ENCODE measurements at places on chromosomes 7 and 10.
A peak's percentile ranks its signal among the peaks of the same experiment; 100 is the strongest.

DNA sequence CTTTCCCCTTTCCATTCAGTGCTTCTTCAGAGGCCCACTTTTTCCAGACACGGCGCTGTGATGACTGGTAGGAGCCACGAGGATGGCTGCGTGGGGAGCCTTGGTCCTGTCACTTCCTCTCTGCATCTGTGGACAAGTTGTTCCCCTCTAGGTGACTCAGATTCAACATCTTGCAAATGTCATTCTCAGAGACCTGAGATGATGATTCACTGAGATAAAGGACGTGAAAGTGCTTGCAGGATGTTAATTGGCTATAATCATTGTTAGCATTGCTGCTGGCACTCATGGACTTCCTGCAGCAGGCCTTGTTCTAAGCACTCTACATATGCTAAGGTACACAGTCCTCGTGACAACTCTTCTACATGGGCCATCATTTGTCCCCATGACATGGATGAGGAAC, 489.8 kb upstream of the ZMIZ1 start:
- DNase-seq: no peak

GRCh38 chr7:69690329-69690728, 92.1 kb downstream of the AUTS2 start:
- DNase-seq: no peak

DNA sequence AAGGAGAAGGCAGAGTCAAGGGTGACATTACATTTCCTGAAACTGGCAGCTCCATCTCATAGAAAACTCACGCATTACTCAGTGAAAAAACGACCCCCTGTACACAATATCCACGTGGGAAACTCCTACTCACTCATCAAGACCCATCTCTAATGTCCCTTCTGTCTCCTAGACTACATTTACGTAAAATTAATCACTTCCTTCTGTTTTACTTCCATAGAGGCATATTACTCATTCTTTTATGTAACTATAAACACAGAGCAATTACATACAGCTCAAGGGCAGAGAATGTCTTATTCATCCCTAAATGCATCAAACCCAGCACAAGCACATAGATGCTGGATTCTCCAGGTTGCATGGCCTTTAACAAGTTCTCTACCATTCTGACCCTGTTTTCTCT, 281.8 kb downstream of the KCNMA1 start:
- no peak for DNase-seq

DNA sequence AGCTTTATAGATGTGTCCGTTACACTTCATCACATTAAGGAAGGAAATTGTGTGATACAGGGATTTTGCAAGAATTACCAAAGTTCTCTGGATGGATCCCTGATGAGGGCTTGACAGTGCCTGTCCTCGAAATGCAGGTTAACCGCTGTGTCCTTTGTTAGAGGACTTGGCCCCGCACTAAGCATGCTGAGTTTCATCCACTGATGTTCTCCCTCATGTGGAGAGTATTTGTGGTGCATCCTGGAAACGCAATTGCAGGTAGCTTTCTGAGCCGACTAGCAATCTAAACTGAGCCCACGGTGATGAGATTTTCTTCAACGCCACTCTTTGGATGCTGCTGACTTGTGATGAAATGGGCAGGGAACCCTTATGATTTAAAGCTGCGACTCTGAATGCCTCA, 71.9 kb upstream of the STK17A start:
- no peak for DNase-seq

DNA sequence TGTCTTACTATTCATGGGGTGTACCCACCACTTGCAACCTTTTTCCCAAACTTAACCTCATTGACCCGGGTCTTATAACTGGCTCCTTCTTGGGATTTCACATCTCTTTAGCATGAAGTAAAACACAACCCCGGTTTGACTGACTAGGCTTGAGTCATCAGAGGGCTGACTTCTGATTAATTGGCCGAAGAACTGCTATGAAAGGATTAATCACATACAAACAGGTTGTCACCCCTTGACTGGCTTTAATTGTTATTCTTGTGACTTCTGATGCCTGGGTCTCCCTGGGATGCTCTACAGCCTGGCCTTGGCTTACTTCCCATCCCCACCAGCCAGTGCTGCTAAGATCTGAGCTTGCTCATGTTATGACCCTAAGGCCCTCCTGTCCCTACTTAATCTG, 8.8 kb upstream of the CRPPA start:
- DNase-seq: no peak

- no peak for DNase-seq
Measured at GRCh38 chr7:1811850-1812508, 141.9 kb downstream of the ELFN1 start.

- DNase-seq: no peak
Measured at GRCh38 chr10:116403740-116404250, 23.9 kb upstream of the PNLIPRP3 start.

DNA sequence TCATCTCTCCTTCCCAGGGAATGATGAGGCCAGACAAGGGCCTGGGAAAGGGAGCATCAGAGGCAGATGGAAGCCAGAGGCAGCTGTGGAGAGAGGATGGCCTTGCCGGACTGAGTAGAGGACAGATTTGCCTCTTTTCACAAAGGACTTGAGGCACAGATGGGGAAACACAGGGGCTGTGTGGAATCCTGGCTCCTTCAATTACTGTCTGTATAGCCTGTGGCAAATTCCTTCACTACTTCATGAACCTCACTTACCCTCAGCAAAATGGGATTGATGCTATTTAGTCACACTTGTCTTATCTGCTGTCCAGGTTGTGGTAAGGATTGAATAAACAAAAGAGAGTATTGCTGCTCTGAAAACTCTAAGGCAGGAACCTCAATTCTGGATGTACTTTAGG, 40.3 kb downstream of the SLC25A28 start:
- no peak for DNase-seq

DNA sequence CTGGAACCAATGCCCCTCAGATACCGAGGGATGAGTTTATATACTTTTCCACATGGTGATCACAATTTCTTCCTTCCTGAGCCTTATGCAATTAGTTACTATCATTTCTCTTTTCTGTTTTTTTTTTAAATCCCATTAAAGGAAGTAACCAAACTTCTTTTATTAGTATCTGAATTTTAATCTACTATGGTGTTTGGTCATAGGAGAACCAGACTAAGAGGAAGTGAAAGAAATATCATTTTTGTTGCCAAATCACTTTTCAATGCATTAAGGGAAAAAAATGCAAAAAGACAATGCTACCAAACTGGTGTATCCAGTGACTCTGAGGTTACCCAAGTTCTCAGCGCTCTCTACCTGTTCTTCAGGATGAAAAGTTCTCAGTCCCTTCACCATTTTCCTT, 167.7 kb downstream of the NXPH1 start:
- no peak for DNase-seq

GRCh38 chr7:144102041-144102440, 7.3 kb upstream of the OR2A2 start:
- DNase-seq: no peak

- DNase-seq: no peak
Measured at GRCh38 chr10:94344522-94345122, 18.1 kb downstream of the NOC3L start.

- peak; percentile 59 for DNase-seq
Measured at GRCh38 chr10:28677888-28678686, 766 bp downstream of the BAMBI start.

DNA sequence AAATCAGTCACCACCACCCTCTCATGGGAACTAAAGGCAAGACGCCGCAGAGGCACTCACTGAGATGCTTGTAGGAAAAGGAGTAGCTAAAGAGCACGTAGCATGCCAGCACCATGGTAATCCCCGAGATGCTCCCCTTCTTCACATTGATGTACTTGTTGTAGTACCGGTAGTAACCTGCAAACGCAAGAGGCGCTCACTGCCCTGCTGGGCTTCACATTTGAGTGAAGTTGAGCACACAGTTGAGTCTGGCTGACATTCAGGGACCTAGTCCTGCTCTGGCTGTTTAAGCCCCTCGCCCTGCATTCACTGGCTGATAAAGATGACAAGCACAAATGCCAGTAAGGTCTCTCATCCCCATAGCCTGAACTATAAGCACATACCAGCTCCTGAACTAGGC, 6.9 kb downstream of the ATP5MF start:
- no peak for DNase-seq

- DNase-seq: no peak
Measured at GRCh38 chr10:27622596-27622995, 118.5 kb downstream of the RAB18 start.

DNA sequence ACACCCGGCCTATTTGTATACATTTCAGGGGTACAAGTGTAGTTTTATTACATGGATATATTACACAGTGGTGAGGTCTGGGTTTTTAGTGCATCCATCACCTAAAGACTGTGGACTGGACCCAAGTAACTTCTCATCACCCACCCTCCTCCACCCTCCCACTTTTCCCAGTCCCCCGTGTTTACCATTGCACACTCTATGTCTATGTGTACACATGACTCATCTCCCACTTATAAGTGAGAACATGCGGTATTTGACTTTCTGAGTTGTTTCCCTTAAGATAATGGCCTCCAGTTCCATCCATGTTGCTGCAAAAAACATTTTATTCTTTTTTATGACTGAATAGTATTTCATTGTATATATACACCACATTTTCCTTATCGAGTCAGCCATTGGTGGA, 98.9 kb upstream of the WAC start:
- DNase-seq: no peak

DNA sequence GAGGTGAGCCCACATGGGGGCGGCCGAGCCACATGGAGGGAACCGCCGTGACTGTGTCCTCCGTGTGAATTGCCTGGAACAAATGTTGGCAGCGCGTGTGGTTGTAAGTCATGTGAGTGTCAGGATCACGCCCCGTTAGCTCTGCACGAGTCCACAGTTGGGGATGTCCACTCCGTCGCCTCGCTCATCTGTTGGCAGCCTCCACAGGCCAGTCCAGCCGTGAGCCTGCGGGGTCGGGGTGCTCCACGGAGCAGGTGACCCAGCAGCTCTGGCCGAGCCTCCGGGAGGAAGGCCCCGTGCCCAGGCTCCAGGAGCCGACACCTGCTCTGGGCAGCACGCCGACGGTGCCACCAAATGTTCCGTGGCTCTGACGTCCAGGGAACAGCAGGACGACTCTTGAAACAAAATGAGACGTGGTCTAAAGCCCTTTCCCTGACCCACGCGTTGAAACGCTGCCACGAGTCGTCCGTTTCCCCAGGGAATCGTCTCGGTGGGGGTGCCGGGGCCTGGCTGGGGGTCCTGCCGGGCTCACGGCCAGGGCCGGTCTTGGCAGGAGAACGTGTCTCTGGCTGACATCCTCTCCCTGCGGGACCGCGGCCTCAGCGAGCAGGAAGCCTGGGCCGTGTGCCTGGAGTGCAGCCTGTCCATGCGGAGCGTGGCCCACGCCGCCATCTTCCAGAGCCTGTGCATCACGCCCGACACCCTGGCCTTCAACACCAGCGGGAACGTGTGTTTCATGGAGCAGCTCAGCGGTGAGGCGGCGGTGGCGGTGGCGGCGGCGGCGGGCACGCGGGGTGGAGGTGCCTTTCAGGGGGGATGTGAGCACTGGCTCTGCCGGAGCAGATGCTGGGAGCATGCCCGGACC, 7.0 kb downstream of the KNDC1 start:
- DNase-seq: no peak

Data from nephron progenitor cell (in vitro differentiated cells).